ENCODE measurements at places on chromosomes 1 and 21. TPM values are rescaled to one million over a fixed set of nuclear protein-coding genes. Genes with fewer than 3 reads are reported as not detected.

- H3K4me1 ChIP-seq, result no peaks in the 10 kb centered on the region
- H3K36me3 ChIP-seq, result no peaks in the 10 kb centered on the region
- no peaks in the 10 kb centered on the region for H3K27me3 ChIP-seq
- DNase-seq, result no peak
Measured at GRCh38 chr1:14479865-14480264, 118.6 kb upstream of the KAZN start.

- H3K27me3 ChIP-seq, result no peaks in the 10 kb centered on the region
- H3K4me1 ChIP-seq, result peaks cover 19% of the 10 kb centered on the region
- H3K36me3 ChIP-seq, result peaks cover 71% of the 10 kb centered on the region
- no peak overlapping the region for H3K4me3 ChIP-seq
Measured at GRCh38 chr1:954927-955326, 4.1 kb downstream of the NOC2L start.

DNA sequence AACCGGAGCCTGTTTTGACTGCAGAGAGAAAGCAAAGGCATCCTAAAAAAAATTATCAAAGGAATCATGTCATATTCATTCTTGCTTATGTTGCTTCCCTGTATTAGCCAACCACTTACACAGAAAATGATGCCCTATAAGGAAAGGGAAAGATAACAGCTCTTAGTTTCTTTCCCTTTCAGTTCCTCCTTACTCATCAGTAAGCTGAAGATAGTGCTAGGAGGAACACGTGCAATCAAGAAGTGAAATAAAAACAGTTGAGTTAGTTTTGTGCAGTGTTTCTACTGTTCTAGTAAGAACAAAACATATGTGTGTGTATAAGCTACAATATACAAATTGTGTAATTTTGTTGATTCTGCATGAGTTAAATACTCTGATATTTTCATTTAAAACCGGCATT lies 45.3 kb upstream of the MTF2 start:
- H3K27ac ChIP-seq, result no peak overlapping the region
- no peaks in the 10 kb centered on the region for H3K36me3 ChIP-seq
- H3K4me1 ChIP-seq, result no peaks in the 10 kb centered on the region
- H3K27me3 ChIP-seq, result no peaks in the 10 kb centered on the region

DNA sequence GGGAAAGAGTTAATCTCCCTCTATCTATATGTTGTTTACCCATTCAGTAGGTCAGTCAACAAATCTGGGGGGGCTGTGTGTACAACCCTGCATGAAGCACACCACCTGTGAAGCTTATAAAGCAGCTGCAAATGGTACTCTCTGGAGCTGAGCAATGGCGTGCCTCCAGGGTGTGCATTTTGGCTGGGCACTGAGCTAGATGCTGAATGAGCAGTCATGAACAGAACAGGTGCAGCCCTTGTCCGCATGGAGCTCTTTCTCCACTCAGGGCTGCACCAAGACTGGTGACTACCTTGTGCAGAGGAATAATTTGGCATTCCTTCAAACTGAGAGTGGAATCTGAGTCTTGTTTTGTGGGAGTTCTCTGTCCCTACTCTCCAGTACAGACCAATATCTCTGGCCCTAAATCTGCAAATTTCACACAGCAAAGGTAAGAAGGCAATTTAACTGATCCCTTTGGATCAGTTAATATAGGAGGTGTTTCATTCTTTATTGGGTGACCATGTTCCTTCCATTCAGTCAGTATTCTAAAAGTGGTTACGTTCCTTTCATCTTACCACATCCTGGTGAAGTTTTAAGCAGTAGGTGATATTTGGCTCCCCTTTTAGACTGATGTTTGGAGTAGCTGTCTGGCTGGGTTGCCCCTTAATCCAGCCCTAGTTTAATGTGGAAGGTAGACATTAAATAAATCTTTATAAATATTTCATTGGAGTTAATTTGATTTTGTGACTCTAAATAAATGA lies 76.0 kb downstream of the GPR88 start:
- DNase-seq, result no peak
- H3K4me1 ChIP-seq, result no peaks in the 10 kb centered on the region
- H3K27ac ChIP-seq, result no peak overlapping the region
- H3K27me3 ChIP-seq, result no peaks in the 10 kb centered on the region

- peaks cover 6% of the 10 kb centered on the region for H3K36me3 ChIP-seq
- H3K4me3 ChIP-seq, result no peak overlapping the region
- H3K4me1 ChIP-seq, result no peaks in the 10 kb centered on the region
- no peak for DNase-seq
Measured at GRCh38 chr1:168301664-168302320, 21.1 kb downstream of the TBX19 start.

DNA sequence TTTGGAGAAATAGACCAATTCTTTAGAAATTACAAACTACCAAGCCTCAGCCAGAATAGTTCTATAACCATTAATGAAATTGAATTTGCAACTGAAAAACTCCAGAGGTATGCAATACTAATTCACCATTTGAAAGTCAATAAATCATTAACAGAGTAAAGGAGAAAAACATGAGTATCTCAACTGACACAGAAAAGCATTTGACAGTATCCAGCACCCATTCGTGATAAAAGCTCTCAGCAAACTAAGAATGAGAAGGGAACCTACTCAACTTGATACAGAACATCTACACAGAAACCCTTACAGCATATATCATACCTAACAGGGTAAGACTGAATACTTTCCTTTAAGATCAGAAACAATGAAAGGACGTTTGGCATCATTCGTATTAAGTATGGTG lies 54.3 kb downstream of the ST6GALNAC5 start:
- DNase-seq, result no peak
- no peaks in the 10 kb centered on the region for H3K4me1 ChIP-seq
- H3K27me3 ChIP-seq, result no peaks in the 10 kb centered on the region
- no peak overlapping the region for H3K4me3 ChIP-seq
- no peaks in the 10 kb centered on the region for H3K36me3 ChIP-seq

DNA sequence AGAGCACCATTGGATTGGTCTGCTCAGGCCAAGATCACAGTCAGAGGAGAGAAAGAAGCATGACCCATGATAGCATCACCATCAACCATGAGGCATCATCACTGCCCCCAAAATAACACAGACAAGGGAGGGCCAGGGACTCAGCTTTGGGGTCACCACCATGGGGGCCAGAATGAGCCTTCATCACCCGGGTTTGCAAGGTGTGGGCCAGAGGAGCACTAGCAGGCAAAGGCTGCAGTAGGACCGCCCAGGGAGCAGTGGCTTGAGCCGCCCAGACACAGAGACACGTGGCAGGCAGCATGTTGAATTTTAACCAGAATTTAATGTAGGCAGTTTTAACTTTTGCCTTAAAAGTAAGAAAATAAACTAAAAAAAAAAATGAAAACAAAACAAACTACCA lies 53.7 kb upstream of the TMPRSS2 start:
- peaks cover 4% of the 10 kb centered on the region for H3K4me1 ChIP-seq
- DNase-seq, result no peak
- H3K27ac ChIP-seq, result no peak overlapping the region
- no peaks in the 10 kb centered on the region for H3K36me3 ChIP-seq
- H3K4me3 ChIP-seq, result no peak overlapping the region
- H3K27me3 ChIP-seq, result peaks cover 5% of the 10 kb centered on the region

DNA sequence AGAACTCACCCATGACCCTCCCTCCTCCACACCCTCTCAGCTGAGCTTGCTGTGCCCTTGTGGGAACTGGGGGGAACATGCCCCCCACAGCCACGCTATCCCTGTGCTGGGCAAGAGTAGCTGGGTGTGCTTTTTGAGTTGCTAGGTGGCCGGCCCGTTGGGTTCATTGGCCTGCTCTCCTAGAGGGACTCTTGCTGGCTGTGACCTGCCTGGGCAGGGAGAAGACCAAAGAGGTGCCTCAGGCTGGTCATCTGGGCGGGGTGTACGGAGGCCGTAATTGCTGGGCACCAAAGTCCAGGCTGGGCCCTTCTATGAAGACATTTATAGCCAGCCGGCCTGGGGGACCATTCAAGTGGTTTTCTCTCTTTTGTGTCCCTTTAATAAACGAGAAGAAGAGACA lies 138.3 kb upstream of the ZBTB40 start:
- peaks cover 24% of the 10 kb centered on the region for H3K27me3 ChIP-seq
- H3K27ac ChIP-seq, result no peak overlapping the region
- H3K4me1 ChIP-seq, result no peaks in the 10 kb centered on the region

- no peaks in the 10 kb centered on the region for H3K27me3 ChIP-seq
- no peak overlapping the region for H3K4me3 ChIP-seq
- no peaks in the 10 kb centered on the region for H3K36me3 ChIP-seq
- no peak overlapping the region for H3K27ac ChIP-seq
- no peaks in the 10 kb centered on the region for H3K4me1 ChIP-seq
- no peak for DNase-seq
Measured at GRCh38 chr21:23874271-23874670, 1733.0 kb downstream of the MRPL39 start.

- no peaks in the 10 kb centered on the region for H3K4me1 ChIP-seq
- DNase-seq, result no peak
- no peak overlapping the region for H3K27ac ChIP-seq
- H3K27me3 ChIP-seq, result peaks cover 3% of the 10 kb centered on the region
- H3K4me3 ChIP-seq, result no peak overlapping the region
Measured at GRCh38 chr1:42138586-42138985, 14.6 kb upstream of the GUCA2B start.

DNA sequence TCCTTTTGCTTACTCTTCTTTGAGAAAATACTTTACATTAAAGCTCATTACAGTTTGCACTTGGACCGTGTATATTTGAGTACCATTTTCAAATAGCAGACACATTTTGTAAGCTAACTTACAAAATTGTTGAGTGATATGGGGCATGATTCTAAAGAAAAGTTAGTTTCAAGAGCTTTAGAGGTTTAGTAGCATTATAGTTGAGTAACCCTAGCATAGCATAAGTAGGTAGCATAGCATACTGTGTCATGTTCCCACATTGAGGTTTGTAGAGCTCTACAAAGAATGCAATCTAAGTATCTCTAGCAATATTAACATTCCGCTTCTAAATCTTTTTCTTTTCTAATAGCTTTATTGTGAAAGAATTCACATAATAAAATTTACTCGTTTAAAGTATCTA lies 92.0 kb downstream of the ITSN1 start:
- H3K27ac ChIP-seq, result no peak overlapping the region
- H3K4me1 ChIP-seq, result no peaks in the 10 kb centered on the region
- no peak overlapping the region for H3K4me3 ChIP-seq
- no peaks in the 10 kb centered on the region for H3K36me3 ChIP-seq
- no peaks in the 10 kb centered on the region for H3K27me3 ChIP-seq

GRCh38 chr1:172742599-172743500 lies 83.9 kb downstream of the FASLG start:
- no peak overlapping the region for H3K4me3 ChIP-seq
- no peaks in the 10 kb centered on the region for H3K36me3 ChIP-seq
- no peak for DNase-seq
- no peaks in the 10 kb centered on the region for H3K27me3 ChIP-seq

DNA sequence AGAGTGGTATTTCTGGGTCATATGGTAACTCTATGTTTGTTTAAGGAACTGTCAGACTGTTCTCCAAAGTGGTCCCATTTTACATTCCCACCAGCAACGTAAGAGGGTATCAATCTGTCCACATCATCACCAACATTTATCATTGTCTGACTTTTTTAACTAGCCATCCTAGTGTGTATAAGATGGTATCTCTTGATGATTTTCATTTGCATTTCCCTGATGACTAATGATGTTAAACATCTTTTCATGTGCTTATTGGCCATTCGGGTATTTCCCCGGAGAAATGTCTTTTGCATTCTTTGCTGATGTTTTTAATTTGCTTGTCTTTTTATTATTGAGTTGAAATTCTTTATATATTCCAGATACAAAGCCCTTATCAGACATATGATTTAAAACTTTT lies 370.1 kb upstream of the NR5A2 start:
- H3K4me1 ChIP-seq, result no peaks in the 10 kb centered on the region
- H3K4me3 ChIP-seq, result no peak overlapping the region
- no peak for DNase-seq
- H3K36me3 ChIP-seq, result no peaks in the 10 kb centered on the region
- H3K27me3 ChIP-seq, result no peaks in the 10 kb centered on the region

GRCh38 chr1:182129398-182129797 lies 67.9 kb upstream of the ZNF648 start:
- no peak overlapping the region for H3K4me3 ChIP-seq
- no peaks in the 10 kb centered on the region for H3K4me1 ChIP-seq
- no peaks in the 10 kb centered on the region for H3K36me3 ChIP-seq
- no peaks in the 10 kb centered on the region for H3K27me3 ChIP-seq

DNA sequence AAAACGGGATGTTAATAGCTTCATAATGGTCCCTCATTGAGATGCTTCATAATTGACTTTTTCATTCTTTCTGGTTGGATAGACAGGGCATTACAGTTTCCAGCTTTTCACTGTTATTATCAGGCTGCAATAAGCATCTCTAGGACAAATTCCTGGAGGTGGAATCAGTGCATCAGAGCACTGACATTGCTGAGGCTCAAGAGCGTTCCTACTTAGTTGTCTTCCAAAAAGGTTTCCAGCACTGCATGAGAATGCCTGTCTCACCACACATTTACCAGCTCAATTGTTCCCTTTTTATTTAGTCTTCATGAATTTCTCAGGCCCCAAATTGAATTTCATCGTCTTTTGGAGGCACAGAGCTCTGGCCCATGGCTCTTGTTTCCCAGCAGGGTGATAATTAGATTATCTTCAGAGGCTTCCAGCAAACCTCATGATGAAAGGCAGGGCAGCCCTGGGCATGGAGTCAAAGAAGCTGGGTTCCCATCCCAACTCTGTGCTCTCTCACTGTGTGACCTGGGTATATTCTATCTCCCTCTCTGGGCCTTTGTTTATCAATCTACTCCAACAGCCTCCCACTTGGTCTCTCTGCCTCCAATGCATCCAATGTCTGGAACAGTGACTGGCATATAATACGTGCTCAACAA lies 451.4 kb downstream of the PTPRU start:
- H3K36me3 ChIP-seq, result no peaks in the 10 kb centered on the region
- no peaks in the 10 kb centered on the region for H3K4me1 ChIP-seq
- no peak for DNase-seq
- H3K4me3 ChIP-seq, result no peak overlapping the region
- H3K27ac ChIP-seq, result no peak overlapping the region
- H3K27me3 ChIP-seq, result peaks cover 33% of the 10 kb centered on the region

The ANKRD35 gene
- total RNA-seq, result 1.5 TPM

The CMPK1 gene
- total RNA-seq, result 116 TPM

The LCE2B gene
- not detected for total RNA-seq

The SAMD11 gene
- 2.2 TPM for total RNA-seq

The GJA5 gene
- 44.5 TPM for total RNA-seq

The OR1C1 gene
- total RNA-seq, result not detected

The RO60 gene
- 70.7 TPM for total RNA-seq

The TCHH gene
- total RNA-seq, result 0.15 TPM

The HTR6 gene
- total RNA-seq, result not detected

The ADIPOR1 gene
- 110 TPM for total RNA-seq

The AADACL3 gene
- not detected for total RNA-seq

The GBP5 gene
- total RNA-seq, result 9.6 TPM
